ENCODE measurements at places on chromosomes 2 and 18.
A peak's percentile ranks its signal among the peaks of the same experiment; 100 is the strongest.

GRCh38 chr2:109350526-109350925 is 221.5 kb downstream of the SH3RF3 start:
- no peak for DNase-seq

DNA sequence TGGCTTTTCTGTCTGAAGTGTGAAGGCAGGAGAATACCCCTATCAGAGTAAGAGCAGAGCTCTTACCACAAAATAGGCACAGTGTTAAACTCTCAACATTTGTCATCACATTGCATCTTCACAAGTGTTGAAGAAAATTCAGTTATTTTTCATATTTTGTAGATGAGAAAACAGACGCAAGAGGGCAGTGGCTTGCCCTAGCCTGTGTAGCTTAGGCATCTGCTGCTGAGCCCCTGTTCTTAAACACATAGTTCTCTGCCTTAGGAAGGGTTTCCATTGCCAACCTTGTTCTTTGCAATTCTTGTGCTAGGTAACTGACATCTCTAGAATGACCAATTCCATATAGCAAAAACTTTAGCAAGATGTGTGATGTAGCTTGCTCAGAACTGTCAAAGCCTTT is 112.7 kb upstream of the RMDN2 start:
- DNase-seq, result no peak

- DNase-seq, result no peak
These were observed 204.8 kb upstream of the GALNT5 start for GRCh38 chr2:157052685-157053224.

DNA sequence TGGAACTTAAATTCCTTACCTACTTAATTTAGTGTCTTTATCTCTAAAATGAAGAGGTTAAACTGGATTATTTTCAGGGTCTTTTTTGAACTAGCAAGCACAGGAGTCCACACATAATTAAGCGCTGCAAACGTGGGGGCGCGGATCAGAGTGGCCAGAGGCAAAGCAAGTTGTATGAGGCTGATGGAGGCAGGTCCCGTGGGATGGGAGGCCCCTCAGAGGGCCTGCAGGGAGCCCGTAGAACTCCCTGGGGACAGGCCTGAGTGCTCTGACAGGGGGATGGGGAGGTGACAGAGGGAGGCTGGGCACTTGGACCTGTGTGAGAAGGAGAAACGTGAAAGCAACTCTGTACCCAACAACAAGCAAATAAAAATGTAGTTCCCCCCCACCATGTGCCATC is 177.8 kb downstream of the ACKR3 start:
- DNase-seq, result no peak

DNA sequence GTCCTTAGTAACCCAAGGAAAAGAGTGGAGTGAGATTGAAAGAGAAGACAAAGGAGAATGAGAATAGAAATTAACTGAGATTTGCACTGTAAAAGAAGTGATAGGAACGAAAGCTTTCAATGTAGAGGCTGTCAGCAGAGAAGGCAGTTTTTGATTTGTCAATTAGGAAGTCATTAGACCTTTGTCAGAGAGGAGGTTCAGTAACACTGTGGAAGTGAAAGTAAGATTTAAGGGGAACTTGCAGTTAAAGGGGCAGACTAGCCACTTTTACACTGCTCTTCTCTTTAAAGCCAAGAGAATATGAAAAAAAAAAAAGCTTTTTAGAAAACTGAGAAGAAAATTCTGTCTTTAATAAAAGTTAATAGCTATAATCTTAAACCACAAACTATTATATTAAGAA is 11.5 kb upstream of the KYNU start:
- no peak for DNase-seq

DNA sequence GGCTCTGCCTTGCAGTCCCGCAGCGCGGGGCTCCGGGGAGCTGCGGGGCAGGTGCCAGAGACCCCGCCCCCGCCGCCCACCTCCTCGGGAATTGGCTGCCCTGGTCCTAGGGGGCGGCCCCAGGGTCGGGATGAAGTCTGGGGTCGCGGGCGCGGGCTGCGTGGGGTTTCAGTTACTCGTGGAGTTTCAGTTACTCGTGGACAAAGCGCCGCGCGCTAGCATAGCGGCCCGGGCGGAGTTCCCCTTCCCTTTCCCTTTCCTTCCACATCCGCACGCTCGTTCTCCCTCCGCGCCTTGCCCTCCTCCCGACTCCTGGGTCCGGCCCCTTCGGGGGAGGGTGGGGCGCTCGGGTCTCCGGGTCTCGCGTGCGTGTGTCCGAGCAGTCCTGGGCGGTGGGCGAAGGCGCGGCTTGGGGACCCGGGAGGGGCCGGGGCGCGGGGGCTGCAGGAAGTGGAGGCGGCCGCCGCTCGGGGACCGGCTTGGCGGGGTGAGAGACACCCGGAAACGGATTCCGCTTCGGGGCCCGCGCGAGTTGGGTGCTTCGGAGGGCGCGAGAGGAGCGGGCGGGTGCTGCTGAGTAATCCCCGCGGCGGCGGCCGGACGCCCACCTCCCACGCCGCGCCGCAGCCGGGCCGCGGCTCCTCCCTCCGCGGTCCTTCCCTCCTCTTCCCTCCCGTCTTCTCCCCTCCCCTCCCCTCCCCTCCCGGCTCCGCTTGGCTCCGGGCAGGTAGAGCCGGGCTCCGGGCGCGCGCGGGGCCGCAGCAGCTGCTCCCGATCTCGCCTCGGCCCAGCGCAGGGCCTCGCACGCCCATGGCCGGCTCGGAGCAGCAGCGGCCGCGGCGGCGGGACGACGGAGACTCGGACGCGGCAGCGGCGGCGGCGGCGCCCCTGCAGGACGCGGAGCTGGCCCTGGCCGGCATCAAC is at the start of gene TTC39C:
Gene TTC39C, plus strand, starts transcription at position 693 of the 924 bp plus-strand sequence. Its CDS starts 118 bp downstream, at position 811.
- peak; percentile 74 for DNase-seq

DNA sequence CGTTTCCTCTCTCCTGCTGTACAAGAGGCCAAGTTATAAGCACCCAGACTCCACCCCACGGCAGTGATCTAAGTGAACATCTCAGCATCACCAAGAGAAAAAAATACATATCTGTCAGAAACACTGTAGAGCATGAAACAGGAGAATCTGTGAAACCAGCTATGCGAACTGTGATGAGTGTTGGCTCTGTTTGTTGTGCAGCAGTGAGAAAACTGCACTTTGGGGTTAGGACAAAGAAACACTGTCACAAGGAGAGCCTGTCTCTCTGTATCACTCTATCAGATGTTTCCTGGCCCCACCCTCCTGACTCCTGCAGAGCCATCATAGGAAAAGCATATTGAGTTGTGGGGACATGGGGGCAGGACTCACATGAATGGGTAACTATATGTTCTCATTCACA is 87.1 kb downstream of the LAMA3 start:
- DNase-seq, result no peak

GRCh38 chr2:147051814-147052213 is 793.0 kb upstream of the ACVR2A start:
- no peak for DNase-seq

Measured in naive thymus-derived CD4-positive, alpha-beta T cell (primary cell).